Skin of body (tissue), 3 donors: ENCODE measurements at places on chromosomes 13 and 19. TPM values are rescaled to one million over a fixed set of nuclear protein-coding genes. Genes with fewer than 3 reads are reported as not detected.

N4BP2L1 gene
- total RNA-seq: 11.8 TPM

CCDC70 gene
- total RNA-seq: not detected

CYP2F1 gene
- not detected for total RNA-seq

DNA sequence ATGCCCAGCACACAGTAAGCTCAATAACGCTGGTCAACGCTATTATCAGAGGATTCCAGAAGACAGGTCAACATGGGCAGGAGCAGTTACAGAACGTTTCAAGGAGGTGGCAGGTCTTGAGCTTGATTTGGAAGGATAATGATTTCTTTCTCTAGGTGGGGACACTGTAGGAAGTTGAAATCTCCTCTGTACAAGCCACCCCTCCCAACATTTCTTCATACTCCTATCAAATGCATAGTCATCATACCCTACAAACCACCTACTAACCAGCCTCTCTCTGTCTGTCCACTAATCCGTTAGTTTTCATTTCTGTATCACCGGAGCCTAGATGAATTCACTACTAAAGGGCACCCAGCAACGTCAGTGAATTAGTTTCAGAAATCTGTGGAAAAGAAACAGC, 1.3 kb downstream of the ATP7B start:
- DNase-seq: no peak

DNA sequence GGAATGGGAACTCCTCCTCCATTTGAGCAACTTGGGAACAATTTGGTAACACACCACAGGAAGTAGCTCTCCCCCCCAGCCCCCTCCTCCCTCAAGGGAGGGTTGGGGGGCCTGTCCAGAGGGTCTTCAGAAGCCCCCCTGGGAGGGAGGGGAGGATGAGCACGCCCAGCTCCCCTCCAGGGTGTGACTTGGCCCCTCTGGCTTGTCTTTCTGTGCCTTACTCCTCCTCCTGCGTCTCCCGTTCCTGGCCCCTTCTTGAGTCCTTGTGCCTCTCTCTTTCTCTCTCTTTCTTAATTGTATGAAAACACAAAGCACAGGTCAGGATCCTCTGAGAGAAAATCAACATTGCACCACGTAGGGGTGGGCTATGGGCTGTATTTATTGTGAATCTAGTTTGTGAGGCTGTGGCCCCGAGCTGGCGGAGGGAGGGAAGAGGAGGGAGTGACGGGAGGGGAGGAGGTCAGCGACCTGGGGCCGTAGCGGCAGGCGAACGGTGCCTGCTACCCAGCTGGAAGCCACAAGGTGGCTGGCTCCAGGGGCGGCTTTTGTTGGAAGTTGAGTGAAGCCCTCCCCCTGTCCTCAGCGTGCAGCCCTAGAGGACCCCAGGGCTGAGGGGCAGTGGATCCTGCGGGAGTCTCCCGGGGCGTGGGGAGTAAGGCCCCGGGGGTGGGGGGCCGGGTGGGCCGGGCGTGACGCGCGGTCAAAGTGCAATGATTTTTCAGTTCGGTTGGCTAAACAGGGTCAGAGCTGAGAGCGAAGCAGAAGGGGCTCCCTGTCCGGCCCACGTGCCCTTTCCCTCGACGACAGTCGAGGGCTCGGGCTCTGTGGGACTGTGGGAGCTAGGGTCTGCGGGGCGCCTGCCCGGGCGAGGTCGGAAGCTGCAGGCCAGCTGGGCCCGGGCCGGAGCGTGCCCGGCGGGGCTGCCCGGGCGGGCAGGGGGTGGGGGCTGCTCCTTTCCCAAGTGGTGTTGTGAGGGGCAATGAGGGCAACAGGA, 6.4 kb downstream of the LYL1 start:
- no peak for DNase-seq

GRCh38 chr13:36794706-36795105, 24.3 kb upstream of the RFXAP start:
- no peak for DNase-seq

DNA sequence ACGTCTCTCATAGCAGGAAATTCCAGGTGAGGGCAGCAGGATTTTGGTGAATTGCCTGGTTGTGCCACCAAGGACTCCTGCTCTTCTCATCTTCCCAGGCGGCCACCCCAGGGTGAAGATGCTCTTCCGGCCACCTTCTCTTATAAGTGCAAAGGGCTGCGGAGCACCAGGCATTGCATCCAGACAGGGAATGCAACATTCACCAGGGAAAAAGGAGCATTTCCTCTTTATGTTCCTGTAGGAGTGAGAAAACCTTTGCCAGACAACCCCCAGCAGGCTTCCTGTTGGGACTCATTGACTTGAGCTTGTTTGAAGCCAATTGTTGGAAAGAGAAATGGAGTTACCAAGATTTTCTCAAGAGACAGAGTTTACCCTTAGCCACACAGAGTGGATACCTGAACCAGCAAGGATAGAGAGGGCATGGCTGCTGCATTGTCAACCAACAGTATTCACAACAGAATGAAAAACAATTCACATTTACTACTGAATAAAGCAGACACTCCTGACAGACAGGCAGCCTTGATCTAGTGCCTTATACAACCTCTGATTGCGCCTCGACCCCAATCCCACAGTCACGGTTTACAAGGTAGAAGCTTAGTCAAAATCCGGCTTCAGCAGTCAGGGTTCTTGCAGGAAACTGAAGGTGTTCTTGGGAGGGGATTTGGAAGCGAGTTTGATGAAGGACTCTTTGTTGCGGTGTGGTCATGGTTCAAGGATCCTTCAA, 1.8 kb upstream of the ATP11A start:
- no peak for DNase-seq
